Left ventricle myocardium superior (tissue), 1 donor: ENCODE measurements at places on chromosomes 3 and 15.

DNA sequence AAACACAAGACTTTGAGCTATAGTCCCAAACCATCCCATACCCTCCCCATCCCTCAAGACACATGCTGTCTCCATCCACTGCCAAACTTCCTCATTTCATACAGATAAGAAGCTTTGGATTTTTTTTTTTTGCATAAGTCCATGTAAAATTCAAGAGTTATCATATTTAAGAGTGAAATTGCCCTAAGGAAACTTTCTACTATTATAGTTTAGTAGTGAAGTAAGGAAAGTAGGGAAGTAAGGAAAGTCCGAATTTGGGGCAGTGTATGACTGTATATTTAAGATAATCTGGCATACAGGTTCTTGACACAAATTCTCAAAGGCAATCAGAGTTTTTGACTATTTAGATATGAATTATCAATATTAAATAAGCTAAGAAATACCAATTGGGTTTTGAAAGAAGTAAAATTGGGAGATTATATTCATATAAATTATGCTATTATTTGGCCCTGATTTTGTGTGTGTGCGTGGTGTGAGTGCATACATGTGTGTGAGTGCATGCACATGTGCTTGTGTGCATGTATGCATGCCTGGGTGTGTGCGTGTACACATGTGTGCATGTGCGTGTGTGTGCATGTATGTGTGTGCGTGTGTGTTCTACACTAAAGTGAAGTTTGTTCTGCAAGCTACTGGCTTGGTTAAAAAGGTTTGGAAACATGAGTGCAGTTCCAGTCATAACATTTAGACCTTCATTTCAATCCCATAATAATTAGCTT, 83.6 kb upstream of the MBNL1 start:
- no peak for DNase-seq

- DNase-seq: peak; percentile 27
These were observed 194.7 kb downstream of the WNT5A start for GRCh38 chr3:55292360-55292759.

GRCh38 chr3:23099677-23100076, 103.5 kb upstream of the UBE2E2 start:
- DNase-seq: no peak

DNA sequence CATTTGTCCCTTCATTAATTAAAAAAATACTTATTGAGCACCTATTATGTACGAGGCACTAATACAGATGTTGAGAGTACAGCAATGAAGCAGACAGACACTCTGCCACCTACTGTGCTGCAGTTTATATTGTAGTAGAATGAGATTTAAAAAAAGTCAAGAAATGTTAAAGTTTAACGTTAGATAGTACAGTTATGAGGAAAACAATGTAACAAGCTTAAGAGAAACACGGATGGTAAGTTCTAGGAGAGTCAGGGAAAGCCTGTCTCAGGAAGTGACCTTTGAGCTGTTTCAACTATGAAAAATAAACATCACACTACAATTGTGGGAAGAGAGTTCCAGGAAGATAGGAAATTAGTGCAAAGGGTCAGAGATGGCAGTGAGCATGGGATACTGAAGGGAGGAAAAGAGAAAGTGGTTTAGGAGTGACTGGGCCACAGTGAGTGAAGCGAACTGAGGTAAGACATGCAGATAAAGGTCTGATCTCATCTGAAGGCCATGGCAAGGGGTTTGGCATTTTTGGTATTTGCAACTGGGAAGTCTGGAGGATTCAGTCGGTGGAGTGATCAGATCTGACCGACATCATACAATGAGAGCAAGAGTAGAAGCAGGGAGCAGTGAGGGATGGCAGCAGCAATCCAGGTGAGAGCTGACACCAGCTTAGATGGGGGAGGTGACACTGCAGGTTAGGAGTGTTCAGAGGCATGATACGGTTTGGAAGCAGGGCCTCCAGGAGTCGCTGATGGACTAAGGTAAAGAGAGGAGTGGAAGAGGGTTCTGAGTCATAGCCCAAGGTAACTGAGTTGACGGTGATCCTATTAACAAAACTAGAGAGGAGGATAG, 28.5 kb downstream of the PLSCR4 start:
- no peak for DNase-seq

GRCh38 chr3:46356909-46357308, 3.0 kb downstream of the CCR2 start:
- DNase-seq: no peak

GRCh38 chr3:196938124-196938523, 4.2 kb downstream of the NCBP2 start:
- DNase-seq: no peak

DNA sequence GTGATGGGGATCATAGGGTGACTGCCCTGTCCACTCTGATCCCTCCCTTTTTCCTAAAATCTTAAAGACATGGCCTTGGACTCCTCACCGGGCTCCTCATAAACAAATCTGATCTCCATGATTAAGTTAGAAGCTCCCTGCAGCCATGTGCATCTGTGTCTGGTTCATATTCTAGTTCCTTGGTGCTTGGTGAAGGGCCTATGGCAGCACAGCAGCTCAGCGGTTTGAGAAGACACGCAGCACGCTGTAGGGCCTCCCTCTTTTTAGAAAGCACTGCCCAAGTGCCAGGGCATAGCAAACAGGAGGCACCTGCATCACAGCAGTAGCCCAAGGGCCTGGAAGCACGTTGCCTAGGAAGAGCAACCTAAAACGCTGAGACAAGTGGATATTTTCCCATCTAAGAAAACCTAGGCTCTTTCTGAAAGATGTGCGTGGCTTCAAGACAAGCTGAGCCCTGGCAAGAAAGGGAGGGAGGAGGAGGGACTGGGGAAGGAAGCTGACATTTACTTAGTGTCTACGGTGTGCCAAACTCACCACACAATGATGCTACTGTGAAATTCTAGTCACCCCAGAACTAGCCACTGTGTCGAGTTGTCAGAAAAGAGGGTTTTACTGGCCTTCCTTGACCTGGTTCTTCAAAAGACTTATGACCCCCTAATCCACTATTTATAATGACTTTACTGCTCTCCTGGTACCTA, 14.9 kb upstream of the ULK3 start:
- DNase-seq: no peak

DNA sequence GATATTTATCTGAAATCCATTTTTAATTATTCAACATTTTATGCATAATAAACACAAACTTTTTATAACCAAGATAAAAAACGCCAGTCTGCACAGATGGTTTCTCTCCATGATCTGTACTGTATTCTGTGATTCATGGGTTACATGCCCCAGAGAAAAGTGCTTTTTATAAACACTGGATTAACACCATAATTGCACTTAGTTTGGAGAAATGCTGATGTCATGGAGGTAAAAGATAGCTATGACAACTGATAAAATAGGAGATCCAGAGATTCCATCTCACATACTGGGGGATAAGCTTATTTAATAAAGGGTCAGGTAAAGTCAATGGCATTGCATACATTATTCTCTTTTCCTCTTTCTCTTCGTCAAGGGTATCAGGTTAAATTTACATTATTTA, 1460.4 kb upstream of the ALCAM start:
- DNase-seq: no peak

DNA sequence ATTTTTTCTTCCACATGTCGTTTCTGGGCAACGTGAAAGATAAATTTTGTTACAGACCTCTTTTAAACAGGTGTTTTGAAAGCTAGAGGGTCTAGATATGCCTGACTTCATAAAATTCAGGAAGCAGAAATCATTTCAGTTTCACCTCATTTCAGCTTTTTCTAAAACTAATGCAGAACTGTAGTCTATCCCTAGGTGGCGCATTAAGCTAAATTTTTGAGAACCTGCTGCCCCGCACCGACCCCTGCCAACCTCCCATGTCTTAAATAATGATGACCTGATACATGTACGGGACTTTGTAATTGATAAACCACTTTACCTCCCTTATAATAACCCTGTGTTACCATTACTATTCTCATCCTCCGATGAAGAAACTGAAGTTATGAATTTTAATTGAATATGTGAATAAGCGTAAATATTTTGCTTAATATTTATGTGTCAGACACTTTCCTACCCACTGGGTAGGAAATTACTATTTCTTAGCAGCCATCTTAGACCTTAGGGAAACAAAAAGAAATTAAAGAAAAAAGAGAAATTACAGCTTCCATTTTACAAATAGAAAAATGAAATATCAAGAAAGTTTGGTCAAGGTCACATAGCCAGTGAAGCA, 78.7 kb upstream of the GCNT3 start:
- no peak for DNase-seq

DNA sequence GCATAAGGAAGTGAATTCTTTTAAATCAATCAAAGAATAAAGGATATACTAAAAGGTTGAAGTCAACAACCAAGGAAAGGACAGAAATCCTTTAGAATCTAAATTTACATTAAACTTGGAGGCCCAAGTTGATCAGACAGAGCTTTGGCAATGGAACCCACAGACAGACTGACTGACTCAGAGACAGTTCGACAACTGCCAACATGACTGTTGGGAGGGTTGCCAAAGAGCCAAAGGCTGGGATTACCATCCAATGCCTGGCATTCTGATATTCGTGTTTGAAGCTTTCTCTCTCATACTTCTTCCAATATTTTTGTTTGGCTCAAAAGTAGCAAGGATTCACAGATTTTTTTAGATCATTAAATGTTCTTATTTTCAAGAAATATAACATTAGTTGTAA, 406.1 kb downstream of the PLCL2 start:
- DNase-seq: no peak

DNA sequence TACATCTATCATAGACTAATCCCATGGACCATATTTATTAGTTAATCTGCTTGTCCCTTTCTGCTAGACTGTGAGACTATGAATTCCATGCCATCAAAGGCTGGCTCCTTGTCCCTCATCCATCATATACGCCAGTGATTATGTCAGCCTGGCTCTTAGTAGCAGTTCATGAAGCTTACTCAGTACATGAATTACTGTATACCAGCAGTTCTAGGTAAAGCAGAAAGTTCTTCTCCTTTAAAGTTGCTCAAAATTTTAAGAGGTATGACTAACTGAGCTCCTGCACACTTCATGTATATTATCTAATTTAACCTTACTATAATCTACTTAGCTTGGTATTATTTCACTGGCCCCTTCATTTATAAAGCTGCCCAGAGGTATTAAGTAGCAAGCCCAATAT, 190.9 kb upstream of the TBL1XR1 start:
- DNase-seq: no peak

DNA sequence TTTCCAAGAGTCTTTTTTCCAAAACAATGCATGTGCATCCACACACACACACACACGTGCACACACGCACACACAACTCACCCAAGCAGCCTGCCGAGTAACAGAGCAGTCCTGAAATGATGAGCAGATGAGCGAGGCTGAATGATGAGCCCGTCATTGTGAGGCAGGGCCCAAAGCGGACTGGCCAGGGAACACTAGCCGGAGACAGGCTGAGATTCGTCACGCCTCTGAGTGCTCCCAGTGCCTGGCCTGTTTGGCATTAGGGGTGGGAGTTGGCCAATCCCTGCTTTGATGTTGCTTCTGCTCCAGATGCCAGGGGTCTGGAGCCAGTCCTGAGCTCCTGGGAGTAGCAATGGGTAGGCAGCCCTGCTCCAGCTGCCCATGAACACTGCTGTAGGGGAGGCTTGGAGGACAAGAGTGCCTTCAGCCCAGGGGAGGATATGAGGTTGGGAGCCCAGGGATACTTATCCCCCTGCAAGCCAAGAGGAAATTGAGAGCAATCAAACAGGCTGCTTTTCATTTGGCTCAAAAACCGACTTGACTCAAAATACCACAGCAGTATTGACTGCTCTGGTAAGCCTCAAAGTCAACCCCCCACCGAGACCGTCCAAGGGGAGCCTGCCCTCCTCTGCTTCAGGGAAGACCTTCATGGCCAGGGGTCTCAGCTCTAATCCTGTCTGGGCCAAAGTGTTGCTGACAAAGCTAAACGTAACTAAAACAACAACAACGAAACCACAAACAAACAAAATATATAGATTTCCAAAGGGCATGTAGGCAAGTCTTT, 22.9 kb downstream of the COLQ start:
- no peak for DNase-seq

GRCh38 chr3:139588450-139588849, 48.9 kb upstream of the RBP1 start:
- DNase-seq: peak; percentile 40

DNA sequence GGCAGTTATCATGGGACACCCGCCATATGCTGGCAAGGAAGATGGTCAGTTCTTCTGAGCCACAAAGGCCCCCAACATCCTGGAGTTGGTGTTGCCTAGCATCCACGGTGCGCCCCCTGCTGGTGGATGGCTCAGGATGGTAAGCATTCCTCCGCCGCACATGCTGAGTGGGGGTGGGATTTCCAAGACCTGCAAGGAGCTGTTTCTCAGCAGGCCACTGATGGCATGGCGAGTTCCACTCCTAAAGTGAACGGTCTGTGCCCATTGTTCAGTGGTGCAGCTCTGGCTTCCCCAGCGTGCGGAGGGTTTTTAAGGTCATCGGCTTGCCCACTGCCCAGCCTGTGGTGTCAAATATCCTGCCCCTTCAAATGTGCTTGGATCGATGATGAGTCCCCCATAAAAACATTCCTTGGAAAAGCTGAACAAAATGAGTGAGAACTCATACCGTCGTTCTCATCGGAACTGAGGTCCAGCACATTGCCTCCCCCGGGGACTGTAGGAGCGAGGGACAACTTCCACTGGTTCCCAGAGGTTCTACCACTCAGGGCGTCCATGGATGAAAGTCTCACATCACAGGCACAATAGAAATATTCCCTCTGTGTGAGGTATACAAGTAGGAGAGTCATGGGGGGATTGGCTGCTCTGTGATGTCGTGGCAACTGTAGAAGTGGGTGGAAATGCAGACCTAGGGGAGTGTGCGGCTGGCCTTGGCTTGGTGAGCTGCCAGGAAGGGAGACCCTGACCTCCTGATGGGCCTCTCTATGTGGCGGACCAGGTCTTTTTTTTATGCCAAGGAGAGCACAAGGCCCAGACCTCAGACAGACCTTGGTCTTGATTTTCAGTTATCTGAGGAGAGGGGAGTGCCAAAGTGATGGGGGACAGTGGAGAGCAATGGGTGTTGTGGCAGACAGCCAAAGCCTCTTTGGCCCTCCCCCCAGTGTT, 102.0 kb downstream of the SNRPN start:
- DNase-seq: no peak

DNA sequence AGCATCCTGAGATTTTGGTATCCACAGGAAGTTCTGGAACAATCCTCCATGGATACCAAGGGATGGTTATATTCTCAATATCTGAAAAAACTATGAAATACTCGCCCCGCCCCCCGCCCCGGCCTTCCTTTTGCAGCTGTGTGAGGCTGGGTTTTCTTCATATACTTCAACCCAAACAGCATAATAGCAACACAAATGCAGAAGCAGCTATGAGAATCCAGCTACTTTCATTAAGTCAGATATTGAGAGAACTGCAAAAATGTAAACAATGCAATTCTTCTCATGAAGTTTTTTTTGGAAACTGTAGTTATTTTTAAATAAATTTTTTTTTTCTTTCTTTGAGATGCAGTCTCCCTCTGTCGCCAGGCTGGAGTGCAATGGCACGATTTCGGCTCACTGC, 10.9 kb upstream of the IDH2 start:
- DNase-seq: no peak

GRCh38 chr3:8845641-8846040, 76.2 kb upstream of the OXTR start:
- no peak for DNase-seq

GRCh38 chr3:194267744-194268653, 83.1 kb downstream of the CPN2 start:
- DNase-seq: peak; percentile 86
